ENCODE measurements at places on chromosomes 2 and 18.

DNA sequence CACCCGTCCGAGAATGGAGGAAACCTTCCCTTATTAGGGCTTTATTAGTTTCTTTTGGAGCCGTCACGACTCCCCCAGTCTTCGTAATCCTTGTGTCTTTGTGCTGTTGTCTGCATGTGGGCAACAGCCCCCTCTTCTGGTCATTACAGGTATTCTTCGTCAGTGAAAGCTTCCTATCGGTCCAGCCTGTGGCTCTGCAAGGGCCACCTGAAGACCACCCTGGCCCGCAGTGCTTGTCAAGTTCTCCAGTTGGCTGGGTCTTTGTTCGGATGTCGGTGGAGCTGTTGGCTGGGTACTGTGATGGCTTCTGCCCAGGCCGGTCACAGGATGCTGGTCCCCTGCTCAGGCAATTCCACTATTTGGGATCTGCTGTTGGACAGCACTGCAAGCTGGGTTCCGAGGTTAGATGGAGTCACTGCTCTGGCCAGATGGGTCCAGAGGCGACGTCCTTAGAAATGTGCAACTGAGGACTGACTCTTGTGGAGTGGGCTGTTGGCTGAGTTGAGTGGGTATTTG, 19.2 kb downstream of the E2F6 start:
- no peak for DNase-seq

GRCh38 chr18:477565-477964, 22.9 kb downstream of the COLEC12 start:
- no peak for DNase-seq

DNA sequence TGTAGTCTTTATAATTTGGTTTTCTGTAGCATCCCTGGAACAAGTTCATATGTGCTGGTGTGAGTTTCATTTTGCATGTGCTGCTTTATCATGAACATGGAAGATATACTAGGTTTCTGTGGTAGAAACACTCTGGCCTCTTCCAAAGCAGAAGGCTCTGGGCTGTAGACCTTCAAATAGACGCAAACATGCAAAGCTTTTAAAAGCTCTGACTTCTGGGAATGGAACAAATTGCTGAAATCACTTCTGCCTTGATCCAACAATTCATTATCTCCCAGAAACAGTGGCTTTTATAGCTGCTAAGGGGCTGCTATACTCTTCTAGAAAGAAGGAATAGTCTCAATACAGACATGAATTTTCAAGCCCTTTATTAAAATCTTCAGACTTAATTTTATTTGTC, 382.2 kb downstream of the LRP1B start:
- DNase-seq: no peak

- no peak for DNase-seq
Measured at GRCh38 chr2:229111744-229112143, 159.3 kb downstream of the PID1 start.

GRCh38 chr2:238635647-238636051, 208.9 kb downstream of the ASB1 start:
- DNase-seq: no peak

DNA sequence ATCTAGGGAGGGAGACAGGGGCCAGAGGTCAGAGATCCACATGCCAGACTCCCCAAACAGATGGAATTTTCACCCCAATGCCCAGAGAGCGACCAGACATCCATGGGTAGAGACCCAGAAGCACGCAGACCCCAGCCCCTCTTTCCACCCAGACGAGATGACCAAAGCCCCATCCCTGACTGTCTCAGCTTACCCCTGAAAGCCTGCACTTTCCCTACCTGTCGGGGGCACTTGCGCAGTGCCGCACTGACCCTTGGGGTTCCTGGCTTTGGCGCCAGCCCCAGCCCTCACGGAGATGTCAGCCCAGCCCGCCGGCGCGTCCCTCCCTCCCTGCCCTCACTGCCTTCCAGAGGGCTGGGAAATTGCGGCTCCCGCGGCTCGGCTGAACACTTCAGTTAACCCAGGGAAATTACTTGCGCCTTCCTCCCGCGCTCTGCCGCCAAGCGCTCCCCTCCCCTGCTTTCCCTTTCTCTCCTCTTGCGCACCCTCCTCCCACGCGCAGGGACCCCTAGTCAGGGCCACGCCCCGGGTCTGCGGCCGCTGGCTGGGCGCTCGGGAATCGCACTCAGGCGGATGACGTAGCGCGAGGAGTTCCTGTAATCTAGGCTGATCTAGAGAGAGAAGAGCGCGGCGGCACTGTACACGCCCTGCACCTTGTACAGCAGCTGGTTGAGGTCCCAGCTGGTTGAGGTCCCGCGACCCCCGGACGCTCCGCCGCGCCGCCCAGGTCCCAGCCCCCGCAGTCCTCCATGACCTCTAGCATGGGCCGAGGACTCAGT, 12.0 kb downstream of the ALPG start:
- DNase-seq: no peak

DNA sequence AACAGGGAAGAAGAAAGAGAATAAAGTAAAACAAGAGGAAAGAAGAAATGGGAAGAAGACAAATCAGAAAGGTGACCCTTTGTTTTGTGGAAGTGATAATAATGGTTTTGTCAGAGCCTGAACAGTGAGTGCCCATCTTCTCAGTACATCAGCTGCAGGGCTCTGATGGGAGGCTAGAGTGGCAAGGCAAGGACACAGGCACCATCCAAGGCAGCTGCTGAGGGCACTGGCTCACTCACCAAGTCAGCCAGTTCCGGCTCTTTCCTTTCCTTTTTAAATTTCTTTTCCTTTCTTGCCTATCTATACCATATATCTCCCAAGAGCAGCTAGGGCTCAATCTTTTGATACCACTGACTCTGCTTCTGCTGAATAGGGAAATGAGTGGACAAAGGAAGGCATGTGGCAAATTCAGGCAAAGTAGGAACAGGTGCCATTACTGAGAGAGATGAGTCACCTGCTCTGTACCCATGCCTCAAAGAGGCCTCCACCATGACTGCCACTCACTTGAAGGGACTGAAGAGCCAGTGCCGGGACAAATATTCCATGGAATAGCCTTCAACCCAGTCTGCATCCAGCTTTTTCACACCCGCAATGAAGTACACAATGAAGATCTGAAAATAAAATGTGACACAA, 6.2 kb downstream of the GGCX start:
- no peak for DNase-seq

DNA sequence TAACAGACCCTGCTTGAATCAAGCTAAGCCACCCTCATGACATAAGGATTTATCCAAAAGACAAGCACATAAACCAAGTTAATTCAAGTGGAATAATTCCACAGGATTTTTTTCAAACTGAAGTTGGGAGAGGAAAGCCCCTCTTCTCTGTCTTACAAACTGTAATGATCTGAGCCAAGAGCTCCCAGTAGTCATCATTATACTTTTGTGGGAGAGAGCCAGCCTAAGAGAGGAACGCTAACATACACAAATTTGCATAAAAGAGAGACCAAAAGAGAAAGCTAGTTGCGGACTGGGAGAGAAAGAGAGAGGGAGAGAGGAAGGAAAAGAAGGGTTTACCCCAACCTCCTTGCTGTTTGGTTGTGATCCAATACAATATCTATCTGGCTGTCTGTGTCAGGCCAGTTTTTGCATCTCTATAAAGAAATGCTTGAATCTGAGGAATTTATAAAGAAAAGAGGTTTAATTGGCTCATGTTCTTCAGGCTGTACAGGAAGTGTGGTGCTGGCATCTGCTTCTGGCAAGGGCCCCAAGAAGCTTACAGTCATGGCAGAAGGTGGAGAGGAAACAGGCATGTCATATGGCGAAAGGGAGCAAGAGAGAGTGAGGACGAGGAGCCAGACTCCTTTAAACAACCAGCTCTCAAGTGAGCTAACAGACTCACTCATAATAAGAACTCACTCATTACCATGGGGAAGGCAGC, 20.8 kb upstream of the PUM2 start:
- no peak for DNase-seq

DNA sequence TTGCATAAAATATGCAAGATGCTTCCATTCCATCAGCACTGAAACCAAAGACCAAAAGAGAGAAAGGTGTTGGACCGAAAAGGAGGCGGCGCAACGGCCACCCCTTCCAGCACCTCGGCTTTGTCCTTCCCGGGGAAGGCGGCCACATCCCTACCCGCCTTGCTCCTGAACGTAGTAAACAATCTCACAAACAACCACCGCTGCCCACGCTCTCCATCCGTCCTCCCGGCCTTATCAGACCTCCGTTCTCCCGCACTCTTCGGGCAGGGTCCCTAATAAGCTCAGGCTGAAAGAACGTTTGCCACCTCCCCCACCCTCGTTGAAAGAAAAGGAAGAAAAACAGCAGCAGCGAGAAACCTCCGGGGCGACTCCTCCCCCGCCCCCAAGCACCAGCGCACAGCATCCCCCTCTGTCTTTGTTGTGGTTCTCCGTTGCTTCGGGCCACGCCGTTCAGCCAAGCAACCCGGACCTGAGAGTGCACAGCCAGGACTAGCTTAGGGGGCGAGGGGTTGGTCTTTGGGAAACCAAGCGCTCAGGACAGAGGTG, 4.4 kb downstream of the EVX2 start:
- DNase-seq: no peak

GRCh38 chr18:23114171-23114881, 21.0 kb upstream of the CABLES1 start:
- no peak for DNase-seq

DNA sequence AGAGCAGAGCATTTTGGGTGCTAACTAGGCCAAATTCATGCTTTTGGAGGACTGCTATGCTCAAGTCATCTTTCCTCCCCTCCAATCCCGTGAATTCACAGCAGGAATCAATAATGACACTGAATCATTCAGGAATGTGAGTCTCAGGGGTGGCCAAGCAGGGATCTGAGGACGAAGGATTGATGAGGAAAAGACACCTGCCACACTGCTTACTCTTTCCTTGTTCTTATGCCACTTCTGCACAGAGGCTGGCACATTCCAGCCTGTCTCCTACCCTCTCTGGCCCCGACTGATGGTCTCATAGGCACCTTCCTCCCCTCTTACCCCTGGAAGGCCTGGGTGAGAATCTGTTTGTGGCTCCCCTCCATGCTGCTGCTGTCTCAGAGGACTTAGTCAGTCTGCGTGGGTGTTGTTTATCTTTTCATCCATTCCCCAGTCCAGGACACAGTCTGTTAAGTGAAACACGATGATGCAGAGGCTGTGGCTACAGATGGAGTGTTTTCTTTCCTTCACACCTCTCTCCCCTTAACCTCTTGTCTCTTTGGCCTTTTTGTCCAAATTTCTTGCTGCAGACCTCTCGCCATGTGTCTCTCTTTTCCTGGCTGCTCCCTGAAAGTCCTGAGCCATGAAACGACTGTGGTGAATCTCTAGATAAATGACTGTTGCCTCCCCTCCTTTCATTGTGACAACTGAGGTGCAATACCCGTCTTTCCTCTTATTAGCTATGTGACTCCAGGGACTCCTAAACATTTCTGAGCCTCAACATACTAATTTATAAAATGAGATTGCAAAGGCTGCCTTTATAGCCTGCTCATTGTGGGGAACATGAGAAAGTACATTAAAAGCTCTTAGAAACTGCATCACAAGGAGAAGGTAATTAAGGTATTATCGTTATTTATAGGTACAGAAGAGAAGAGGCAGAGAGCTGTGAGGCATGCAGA, 86.9 kb downstream of the RDH14 start:
- DNase-seq: no peak

DNA sequence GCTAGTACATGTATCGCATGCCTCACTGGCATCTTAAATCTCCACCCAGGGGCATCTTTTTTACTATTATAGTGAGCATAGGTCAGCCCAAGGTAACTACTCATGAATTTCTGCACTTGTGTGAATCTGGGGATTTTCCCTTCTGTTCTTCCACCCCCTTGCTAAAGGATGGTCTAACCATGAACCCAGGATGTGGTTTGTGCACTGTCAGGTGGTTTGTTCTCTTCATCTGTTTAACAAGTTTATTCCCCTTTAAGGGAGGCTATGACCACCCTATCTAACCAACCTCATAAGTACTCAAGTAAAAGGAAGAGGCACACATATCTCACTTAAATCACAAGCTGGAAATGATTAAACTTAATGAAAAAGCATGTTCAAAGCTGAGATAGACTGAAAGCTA, 243.0 kb downstream of the RPRM start:
- no peak for DNase-seq

- DNase-seq: no peak
Measured at GRCh38 chr18:80204142-80204541, 43.2 kb downstream of the PARD6G start.

DNA sequence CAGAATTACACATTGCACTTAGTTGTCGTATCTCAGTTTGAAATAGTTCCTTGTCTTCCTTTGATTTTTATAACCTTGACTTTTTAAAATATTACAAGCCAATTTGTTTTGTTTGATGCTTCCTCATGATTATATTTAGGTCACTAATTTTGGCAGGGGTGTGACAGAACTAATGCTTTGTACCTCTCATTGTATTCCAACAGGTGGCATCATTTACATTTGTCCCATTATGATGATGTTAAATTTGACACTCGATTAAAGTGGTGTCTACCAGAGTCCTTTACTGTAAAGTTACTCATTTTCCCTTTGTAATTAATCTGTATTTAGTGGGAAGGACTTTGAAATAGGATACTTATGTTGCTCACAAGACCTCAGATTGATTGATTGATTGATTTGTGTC, 21.5 kb upstream of the MFSD2B start:
- DNase-seq: no peak

DNA sequence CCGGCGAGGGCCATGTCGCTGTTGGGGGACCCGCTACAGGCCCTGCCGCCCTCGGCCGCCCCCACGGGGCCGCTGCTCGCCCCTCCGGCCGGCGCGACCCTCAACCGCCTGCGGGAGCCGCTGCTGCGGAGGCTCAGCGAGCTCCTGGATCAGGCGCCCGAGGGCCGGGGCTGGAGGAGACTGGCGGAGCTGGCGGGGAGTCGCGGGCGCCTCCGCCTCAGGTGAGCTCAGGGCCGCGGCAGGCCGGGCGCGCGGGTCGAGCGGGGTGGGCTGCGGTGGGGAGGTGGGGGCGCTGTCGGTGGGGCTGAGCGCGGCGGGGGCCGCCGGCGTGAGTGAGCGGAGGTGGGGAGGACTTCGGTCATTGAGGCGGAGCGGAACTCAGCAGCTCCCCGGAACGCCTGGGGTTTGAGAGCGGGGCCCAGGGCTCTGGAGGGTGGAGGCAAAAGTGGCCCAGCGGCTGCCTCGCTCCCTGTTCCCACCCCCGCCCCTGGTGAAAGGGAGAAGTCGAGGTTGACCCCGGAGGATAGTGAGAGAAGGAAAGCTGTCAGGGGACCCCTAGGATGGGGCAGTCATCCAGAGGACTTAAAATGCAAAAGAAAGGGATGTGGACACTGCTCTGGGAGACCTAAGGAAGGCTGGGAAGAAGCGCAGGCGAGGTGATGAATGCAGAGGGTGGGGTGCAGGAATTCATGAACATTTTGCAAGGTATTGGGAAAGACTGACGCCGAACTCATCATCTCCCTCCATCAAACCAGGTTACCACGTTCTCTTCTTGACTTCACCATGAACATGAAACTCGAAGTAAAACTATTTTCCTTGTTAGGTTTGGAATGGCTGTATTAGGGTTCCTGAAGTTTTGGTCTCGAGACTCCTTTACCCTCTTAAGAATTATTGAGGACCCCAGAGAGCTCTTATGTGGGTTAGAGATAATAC, 633 bp downstream of the MALT1 start:
- peak; percentile 51 for DNase-seq

- DNase-seq: no peak
Measured at GRCh38 chr2:40169856-40170255, 282.0 kb downstream of the SLC8A1 start.

- DNase-seq: no peak
Measured at GRCh38 chr2:196331851-196332250, 160.5 kb upstream of the STK17B start.

Data from activated naive CD4-positive, alpha-beta T cell (primary cell).